ENCODE measurements at places on chromosomes 6 and 20. TPM values are rescaled to one million over a fixed set of nuclear protein-coding genes. Genes with fewer than 3 reads are reported as not detected.

CCM2L gene
- 12.8 TPM for total RNA-seq

STX11 gene
- 10.6 TPM for total RNA-seq

MYH7B gene
- 0.63 TPM for total RNA-seq

THBD gene
- 101 TPM for total RNA-seq

PAX1 gene
- 0.14 TPM for total RNA-seq

DNA sequence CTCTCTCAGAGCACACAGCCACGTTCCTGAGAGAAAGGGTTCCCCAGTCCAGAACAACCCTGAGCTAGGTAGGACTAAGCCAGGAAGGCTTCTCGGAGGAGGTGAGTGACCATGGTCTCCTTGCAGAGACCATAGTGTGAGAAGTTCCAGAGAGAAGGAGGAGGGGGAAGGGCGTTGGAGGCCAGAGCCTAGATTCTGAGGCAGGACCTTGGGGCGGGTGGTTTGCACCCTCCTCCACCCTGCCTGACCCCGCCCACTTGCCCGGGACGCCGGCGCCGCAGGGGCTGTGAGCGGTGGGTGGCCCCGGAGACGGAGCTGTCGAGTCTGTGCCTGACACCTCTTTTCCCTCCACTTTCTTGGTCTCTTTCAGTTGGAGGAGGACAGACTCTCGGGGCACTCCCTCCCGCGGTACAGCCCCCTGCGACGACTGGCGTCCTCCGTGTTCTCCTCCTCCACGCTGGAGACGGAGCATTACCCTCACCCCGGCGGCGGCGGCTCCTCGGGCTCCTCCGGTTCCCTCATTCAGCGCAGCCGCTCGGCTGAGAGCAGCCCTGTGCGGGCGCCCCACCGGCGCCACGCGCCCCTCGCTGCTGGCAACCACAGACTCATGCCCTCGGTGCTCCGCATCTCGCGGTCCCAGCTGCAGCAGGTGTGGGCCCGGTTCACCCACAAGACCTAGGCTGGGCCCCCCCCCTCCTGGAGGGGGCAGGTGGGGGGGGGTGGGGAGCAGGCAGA lies 26.2 kb downstream of the TTBK1 start:
- H3K36me3 ChIP-seq: no peaks in the 10 kb centered on the region
- no peak overlapping the region for H3K4me3 ChIP-seq
- peak; percentile 68 for DNase-seq

- no peaks in the 10 kb centered on the region for H3K27me3 ChIP-seq
- no peaks in the 10 kb centered on the region for H3K4me1 ChIP-seq
- no peak overlapping the region for H3K4me3 ChIP-seq
- peaks cover 11% of the 10 kb centered on the region for H3K36me3 ChIP-seq
- DNase-seq: peak; percentile 79
These were observed 50.0 kb upstream of the SCGN start for GRCh38 chr6:25601800-25602673.

DNA sequence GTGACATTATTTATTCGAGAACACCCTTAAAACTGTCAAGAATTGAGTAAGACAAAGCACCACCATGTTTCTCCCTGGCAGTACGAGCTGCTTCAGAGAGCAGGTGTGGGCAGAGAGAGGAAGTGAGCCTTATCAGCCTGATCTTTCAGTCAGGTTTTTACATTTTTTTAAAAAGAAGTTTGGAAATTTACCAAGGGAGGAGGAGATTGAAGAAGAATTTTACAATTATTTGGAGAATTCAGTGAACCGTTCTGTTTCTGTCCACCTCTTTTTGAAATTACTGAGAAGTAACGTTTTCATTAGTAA lies 75.5 kb downstream of the ZDHHC14 start:
- no peaks in the 10 kb centered on the region for H3K27me3 ChIP-seq
- peaks cover 5% of the 10 kb centered on the region for H3K36me3 ChIP-seq
- H3K4me1 ChIP-seq: peaks cover 10% of the 10 kb centered on the region
- DNase-seq: peak; percentile 36
- no peak overlapping the region for H3K4me3 ChIP-seq

DNA sequence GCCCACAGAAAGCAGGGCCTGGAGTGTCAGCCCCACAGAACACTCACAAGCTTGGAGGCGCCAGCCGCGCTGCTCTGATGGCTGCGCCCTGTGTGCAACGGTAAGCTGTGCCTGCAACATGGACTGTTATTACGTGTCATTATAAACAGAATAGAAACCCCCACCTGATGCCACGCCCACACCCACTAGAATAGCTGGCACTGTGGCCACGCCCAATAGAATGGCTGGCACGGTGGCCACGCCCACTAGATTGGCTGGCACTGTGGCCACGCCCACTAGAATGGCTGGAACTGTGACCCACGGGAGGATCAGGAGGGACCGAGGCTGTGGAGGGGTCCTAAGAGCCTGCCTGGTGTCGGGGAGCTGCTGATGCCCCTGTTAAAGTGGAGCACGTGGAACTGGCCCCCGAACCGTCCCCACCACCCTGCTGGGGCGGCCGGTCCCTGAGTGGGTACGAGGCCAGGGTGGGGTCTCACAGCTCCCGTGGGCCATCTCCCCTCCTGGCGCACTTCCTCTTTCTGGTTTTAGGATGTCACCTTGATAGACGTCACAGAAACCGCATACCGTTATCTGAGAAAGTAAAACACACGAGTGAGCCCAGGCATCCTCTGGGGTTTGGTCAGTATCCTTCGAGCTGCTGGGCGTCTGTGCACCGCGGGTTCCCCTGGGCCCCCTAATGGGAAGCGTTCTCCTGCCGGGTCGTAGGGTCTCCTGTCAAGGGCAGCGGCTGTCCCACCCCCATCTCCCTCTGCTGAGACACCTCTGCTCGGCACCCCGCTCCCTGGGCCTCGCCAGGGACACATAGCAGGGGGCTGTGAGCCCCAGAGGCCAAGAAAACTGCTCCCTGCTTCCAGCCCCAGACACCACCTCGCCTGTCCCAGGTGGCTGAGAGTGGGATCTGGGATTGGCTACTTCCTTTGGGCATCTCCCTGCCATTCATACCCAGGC lies 25.4 kb downstream of the SLC17A9 start:
- H3K4me1 ChIP-seq: no peaks in the 10 kb centered on the region
- no peaks in the 10 kb centered on the region for H3K27me3 ChIP-seq
- DNase-seq: no peak
- no peaks in the 10 kb centered on the region for H3K36me3 ChIP-seq
- no peak overlapping the region for H3K27ac ChIP-seq
- no peak overlapping the region for H3K4me3 ChIP-seq

GRCh38 chr6:15294504-15294903 lies 48.6 kb downstream of the JARID2 start:
- no peak overlapping the region for H3K4me3 ChIP-seq
- no peak overlapping the region for H3K27ac ChIP-seq
- DNase-seq: no peak
- H3K36me3 ChIP-seq: no peaks in the 10 kb centered on the region

DNA sequence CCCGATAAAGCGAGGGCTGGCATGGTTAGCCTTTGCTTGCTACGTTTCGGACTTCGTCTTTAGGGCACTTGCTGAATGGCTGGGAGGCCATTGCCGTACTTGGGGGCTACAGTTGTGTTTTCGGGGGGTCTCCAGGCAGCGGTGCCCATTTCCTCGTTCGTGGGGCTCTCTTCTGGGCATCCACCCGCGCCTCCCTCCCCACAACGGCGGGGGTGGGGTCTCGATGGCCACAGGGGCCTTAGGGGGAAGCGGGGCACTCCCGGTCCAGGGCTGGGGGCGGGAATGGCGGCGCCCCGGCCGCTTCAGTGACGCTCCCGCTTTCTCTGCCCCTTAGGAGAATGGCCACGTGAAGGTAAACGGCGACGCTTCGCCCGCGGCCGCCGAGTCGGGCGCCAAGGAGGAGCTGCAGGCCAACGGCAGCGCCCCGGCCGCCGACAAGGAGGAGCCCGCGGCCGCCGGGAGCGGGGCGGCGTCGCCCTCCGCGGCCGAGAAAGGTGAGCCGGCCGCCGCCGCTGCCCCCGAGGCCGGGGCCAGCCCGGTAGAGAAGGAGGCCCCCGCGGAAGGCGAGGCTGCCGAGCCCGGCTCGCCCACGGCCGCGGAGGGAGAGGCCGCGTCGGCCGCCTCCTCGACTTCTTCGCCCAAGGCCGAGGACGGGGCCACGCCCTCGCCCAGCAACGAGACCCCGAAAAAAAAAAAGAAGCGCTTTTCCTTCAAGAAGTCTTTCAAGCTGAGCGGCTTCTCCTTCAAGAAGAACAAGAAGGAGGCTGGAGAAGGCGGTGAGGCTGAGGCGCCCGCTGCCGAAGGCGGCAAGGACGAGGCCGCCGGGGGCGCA lies 2.4 kb downstream of the MARCKS start:
- H3K4me3 ChIP-seq: peak overlapping the region; percentile 52
- peaks cover 4% of the 10 kb centered on the region for H3K4me1 ChIP-seq
- peaks cover 22% of the 10 kb centered on the region for H3K36me3 ChIP-seq
- DNase-seq: peak; percentile 64

- no peak for DNase-seq
- H3K27ac ChIP-seq: no peak overlapping the region
- H3K36me3 ChIP-seq: no peaks in the 10 kb centered on the region
- H3K27me3 ChIP-seq: no peaks in the 10 kb centered on the region
- H3K4me1 ChIP-seq: no peaks in the 10 kb centered on the region
These were observed 27.2 kb downstream of the ARHGAP40 start for GRCh38 chr20:38628580-38629470.

- no peak overlapping the region for H3K27ac ChIP-seq
- no peak overlapping the region for H3K4me3 ChIP-seq
- no peak for DNase-seq
- no peaks in the 10 kb centered on the region for H3K36me3 ChIP-seq
These were observed 89.8 kb downstream of the IYD start for GRCh38 chr6:150458579-150458978.

GRCh38 chr6:165552248-165552736 lies 110.7 kb downstream of the PDE10A start:
- no peak for DNase-seq
- no peaks in the 10 kb centered on the region for H3K27me3 ChIP-seq
- no peak overlapping the region for H3K27ac ChIP-seq
- H3K4me3 ChIP-seq: no peak overlapping the region

DNA sequence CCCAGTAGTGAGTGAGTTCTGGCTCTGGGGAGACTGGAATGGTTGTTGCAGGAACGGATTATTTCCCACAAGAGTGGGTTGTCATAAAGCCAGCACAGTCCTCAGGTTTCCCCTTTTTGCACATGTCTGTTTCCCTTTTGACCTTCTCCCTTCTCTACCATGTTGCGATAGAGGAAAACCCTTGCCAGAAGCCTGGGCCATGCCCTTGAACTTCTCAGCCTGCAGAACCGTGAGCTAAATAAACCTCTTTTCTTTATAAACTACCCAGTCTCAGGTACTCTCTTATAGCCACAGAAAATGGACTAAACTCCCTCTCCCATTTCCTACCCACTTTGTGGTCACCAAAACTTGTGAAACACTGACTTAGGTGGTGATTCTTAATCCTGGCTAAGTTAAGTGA lies 7.2 kb upstream of the PPP1R16B start:
- no peak overlapping the region for H3K4me3 ChIP-seq
- H3K27ac ChIP-seq: no peak overlapping the region
- H3K36me3 ChIP-seq: no peaks in the 10 kb centered on the region
- H3K4me1 ChIP-seq: no peaks in the 10 kb centered on the region

- DNase-seq: peak; percentile 78
- peak overlapping the region; percentile 89 for H3K27ac ChIP-seq
- no peaks in the 10 kb centered on the region for H3K27me3 ChIP-seq
- peaks cover 27% of the 10 kb centered on the region for H3K4me1 ChIP-seq
These were observed 111.2 kb upstream of the PTPN1 start for GRCh38 chr20:50398821-50399554.

DNA sequence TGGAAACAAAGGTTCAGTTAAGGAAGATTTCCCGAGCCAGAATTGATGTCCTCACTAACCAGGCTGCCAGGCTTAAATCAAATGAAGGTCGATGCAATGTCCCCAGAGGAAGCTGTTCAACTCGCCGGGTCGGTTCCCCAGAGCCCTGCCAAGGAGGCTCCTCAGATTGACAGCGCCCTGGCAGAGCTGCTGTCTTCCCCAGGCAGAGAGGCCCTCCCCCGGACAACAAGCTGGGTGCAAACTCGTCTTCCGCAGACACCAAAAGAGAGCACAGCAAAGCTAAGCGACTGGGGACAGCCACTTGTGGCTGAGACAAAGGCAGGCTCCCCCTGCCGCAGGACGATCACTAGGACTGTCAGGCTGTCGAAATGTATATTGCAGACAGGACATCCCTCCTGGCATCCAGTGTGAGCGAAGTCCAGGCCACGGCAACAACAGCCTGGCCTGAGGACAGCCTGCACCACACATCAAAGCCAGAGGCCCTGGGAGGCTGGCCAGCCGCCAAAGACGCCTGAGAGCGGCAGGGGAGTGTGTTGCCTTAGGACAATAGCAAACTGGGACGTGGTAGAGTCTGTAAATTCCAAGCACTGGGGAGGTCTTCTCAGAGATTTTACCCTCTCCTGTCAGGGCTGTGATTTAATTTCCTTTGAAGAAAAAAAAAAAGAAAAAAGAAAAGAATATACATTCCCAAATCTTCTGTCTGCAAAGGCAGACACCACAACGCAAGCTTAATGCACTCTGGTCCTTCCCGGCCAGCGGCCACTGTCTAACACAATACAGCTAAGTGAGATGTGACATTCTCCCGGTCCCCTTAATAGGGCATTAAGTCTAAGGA lies 99.1 kb downstream of the HIVEP2 start:
- peaks cover 12% of the 10 kb centered on the region for H3K4me1 ChIP-seq
- DNase-seq: peak; percentile 94
- no peaks in the 10 kb centered on the region for H3K27me3 ChIP-seq
- H3K27ac ChIP-seq: peak overlapping the region; percentile 82
- H3K36me3 ChIP-seq: no peaks in the 10 kb centered on the region
- H3K4me3 ChIP-seq: no peak overlapping the region

GRCh38 chr6:34350934-34351217 lies 41.6 kb downstream of the NUDT3 start:
- no peak overlapping the region for H3K27ac ChIP-seq
- H3K4me3 ChIP-seq: no peak overlapping the region
- DNase-seq: no peak
- no peaks in the 10 kb centered on the region for H3K4me1 ChIP-seq
- H3K27me3 ChIP-seq: no peaks in the 10 kb centered on the region
- H3K36me3 ChIP-seq: no peaks in the 10 kb centered on the region

GRCh38 chr6:118912646-118913045 lies 18.7 kb downstream of the ASF1A start:
- H3K27ac ChIP-seq: no peak overlapping the region
- DNase-seq: no peak
- no peaks in the 10 kb centered on the region for H3K27me3 ChIP-seq
- H3K4me3 ChIP-seq: no peak overlapping the region
- H3K4me1 ChIP-seq: no peaks in the 10 kb centered on the region
- peaks cover 34% of the 10 kb centered on the region for H3K36me3 ChIP-seq

DNA sequence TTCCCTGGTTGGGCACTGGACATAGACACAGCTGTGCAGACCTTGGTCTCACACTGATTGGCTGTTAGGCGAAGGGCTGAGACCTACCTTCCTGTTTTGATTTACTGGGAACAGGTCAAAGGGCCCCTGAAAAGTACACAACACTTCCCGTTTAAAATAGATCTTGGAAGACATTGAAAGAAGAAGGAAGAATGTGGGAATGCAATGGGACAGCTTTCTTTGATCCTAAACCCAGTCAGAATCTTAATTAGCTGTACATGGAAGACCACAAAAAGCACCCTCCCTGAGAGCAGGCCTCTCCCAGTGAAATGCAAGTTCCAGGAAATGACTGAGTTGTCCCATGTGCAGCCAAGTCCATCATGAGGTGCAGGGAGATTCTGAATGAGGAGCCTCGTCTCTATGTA lies 83.6 kb upstream of the EXOC2 start:
- H3K27ac ChIP-seq: no peak overlapping the region
- peak; percentile 88 for DNase-seq
- no peak overlapping the region for H3K4me3 ChIP-seq
- no peaks in the 10 kb centered on the region for H3K27me3 ChIP-seq

- H3K36me3 ChIP-seq: peaks cover 18% of the 10 kb centered on the region
- H3K4me1 ChIP-seq: peaks cover 40% of the 10 kb centered on the region
- DNase-seq: no peak
- no peak overlapping the region for H3K27ac ChIP-seq
- no peak overlapping the region for H3K4me3 ChIP-seq
- H3K27me3 ChIP-seq: no peaks in the 10 kb centered on the region
These were observed 27.3 kb downstream of the MANBAL start for GRCh38 chr20:37316775-37317170.
